Stimulated activated CD4-positive, alpha-beta T cell treated with anti-CD3 and anti-CD28 coated beads, Interleukin-1b, Interleukin-23, amount 100 ng/mL, for 1 hour (primary cell): ENCODE measurements at places on chromosomes 2 and 18.

DNA sequence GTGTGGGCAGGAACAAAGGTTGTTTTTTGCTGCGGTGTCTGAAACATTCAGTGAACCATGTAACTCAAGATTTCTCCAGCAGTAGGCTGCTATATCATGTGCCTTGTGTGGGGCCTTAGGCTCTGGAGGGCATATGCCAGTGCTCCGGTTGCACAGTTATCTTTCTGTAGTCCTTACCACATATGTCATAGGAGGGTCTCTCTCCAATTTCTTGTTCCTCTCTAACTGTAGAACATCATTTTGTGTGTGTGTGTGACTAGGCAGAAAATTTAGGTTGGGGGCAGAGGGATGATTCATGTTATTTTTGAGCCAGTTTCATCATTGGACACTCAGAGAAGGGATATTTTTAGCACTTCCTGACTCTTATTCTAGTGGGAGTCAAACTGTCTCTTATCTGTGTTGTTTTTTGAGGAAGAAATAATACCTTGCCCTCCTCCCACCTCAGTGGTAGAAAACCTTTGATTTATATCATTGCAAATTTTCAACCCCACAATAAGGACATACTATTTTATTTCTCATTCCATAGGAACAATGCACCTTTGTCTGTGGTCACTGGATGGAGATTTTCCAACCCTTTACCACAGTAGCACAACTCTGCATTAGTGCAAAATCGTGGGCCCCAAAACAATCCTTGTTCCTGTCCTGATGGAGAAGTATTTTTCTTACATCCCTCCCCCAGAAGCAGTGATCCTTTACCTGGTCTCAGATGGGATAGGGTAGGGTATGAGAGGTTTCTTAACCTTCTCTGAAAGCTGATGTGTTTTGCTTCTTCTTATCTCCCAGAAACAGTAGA is 113.9 kb downstream of the CCDC74A start:
- no peak for DNase-seq

DNA sequence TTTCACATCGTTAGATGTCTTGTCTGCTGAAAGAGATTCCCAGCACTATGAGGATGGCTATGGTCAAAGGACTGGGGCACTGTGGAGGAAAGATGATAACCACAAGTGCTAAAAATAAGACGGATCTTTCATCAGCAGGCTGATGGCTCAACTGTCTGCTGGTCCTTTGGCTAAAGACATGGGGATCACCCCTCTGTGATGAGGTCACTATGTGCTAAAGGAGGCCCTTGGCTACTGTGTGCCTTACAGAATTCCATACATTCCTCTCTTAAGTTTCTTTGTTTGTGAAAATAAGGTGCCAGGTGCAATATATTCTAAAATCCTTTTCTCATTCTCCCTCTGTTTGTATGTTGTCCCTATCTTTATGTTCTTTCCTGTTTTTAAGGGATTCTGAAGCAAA is 39.7 kb upstream of the LYPD6 start:
- no peak for DNase-seq

- no peak for DNase-seq
Observed at GRCh38 chr2:75320898-75321598, 121.7 kb upstream of the TACR1 start.

GRCh38 chr2:40120026-40120425 is 331.9 kb downstream of the SLC8A1 start:
- DNase-seq: no peak

DNA sequence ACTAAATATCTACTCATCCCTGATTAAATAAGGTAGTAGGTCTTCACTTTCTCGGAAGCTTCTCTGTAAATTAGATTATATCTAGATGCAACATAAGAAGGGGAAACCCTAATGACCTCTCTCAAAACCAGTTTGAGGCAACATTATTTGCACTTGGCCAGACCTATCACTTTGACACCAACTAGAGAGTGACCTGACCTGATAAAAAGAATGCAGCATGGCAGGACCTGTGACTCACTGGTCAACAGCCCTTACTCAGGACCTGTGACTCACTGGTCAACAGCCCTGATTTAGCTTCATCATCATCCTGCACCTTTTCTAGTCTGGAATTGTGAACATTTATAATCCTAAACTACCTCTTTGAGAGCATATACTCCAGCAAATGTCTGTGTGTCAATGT is 1957.7 kb upstream of the CELF4 start:
- no peak for DNase-seq

GRCh38 chr2:57460396-57461276 is 586.0 kb upstream of the VRK2 start:
- no peak for DNase-seq

GRCh38 chr2:96550787-96551604 is 14.4 kb downstream of the ARID5A start:
- DNase-seq: no peak
